NK-92 treated with Interleukin-12 subunit alpha and Interleukin-12 subunit beta, amount 100 ng/mL, for 24 hours (cell line): ENCODE measurements at places on chromosomes 11 and 22.

- DNase-seq, result no peak
Observed at GRCh38 chr22:30882184-30882717, 86.3 kb downstream of the MORC2 start.

DNA sequence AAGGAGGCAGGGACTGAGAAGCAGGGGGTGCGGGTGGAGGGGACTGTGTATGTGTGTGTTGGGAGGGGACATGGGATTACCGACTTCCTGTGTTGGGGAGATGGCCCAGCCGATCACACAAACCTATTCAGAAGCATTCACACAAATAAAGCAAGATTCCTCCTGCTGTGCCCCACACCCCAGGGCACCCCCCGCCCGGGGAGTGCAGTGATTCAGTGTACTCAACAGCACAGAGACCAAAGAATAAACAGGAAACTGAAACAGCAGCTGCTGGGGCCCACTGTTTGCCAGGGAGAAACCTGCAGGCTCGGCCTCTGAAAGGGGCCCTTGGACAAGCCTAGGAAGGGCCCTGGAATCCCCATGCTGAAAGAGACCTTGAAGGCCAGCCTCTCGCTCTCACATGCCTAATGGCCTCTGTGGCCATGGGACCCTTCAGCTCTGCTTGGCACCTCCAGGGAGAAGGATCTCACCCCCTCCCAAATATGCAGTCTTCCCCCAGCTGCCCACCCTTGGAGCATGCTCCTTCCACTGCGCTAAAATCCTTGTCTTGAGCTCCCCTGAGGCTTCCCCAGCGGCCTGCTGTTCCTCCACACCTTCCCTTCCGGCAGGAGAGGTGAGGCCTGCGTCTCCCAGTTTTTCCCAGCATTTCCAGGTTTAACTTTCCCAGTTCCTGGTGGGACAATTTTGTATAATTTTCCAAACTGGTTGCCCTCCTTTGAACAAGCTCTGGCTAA is 72.9 kb downstream of the CSNK2A3 start:
- no peak for DNase-seq

GRCh38 chr11:72782081-72782920 is 11.5 kb downstream of the STARD10 start:
- DNase-seq, result no peak

DNA sequence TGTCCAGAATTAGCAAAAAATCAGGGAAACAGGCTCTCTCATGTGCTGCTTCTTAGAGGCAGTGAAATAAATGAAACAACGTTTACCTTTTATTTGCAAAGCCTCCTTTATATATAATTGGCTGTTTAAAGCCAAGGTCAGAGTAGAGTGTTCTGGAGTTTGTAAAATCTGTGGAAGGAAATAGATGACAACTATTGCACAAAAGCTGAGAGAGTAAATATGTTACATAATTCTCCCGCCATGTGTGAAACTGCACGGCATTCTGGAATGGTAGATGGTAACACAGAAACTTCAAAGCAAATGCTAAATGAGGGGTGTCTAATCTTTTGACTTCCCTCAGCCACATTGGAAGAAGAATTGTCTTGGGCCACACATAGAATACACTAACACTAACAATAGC is 51.5 kb upstream of the FGF3 start:
- DNase-seq, result no peak

- DNase-seq, result no peak
Observed at GRCh38 chr11:117281159-117281558, 10.0 kb upstream of the BACE1-AS start.

- no peak for DNase-seq
Observed at GRCh38 chr11:115321605-115322289, 182.5 kb downstream of the CADM1 start.

DNA sequence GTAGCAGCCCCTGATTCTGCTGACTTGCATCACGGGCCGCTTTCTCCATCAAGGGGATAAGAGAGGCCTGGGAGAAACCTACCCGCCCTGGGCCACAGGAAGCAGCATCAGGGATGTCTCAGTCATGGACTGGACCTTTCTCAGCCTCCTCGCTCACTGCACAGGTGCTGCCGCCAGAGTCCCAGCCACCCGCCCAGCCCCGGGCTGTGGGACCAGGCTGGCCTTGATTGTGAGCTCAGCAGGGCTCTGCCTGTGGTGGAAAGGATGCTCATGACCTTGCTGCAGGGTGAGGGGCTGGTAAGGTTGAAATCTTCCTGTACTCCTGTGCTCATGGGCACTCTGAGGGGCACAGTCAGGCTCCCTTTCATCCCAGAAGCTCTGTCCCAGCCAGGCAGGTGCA is 26.0 kb upstream of the GGTLC2 start:
- no peak for DNase-seq

DNA sequence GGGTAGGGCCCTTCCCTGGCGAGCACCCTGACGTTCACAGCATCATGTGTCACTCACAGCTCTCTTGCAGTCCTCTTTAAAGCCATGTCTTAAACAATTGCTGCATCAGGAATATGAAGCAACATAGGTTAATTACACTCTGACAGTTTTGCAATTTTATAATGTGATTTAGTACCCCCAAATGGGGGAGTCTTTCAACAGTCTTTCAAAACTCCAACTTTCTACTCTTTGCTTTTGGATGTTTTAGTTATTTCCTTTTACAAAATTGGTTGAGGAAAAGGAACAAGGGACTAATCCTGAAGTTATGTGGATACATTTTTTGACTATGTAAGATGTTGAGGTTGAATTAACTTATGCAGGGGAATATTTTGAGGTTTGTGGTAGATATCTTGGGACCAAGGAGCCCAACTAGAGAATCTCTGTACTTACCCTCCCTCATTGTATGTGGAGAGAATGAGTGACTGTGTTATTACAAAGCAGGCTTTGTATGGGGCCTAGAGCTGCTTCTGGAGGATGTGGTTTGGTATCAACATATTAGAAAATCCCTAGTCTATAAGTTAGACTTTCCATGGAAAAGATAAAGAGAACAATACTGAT is at the start of gene MMP8:
TSS of gene MMP8 (minus strand) at position 51 of the 597 bp plus-strand sequence. CDS start 99 bp downstream, outside the sequence.
- DNase-seq, result no peak

GRCh38 chr11:102850973-102851745 is 7.8 kb upstream of the MMP3 start:
- no peak for DNase-seq

DNA sequence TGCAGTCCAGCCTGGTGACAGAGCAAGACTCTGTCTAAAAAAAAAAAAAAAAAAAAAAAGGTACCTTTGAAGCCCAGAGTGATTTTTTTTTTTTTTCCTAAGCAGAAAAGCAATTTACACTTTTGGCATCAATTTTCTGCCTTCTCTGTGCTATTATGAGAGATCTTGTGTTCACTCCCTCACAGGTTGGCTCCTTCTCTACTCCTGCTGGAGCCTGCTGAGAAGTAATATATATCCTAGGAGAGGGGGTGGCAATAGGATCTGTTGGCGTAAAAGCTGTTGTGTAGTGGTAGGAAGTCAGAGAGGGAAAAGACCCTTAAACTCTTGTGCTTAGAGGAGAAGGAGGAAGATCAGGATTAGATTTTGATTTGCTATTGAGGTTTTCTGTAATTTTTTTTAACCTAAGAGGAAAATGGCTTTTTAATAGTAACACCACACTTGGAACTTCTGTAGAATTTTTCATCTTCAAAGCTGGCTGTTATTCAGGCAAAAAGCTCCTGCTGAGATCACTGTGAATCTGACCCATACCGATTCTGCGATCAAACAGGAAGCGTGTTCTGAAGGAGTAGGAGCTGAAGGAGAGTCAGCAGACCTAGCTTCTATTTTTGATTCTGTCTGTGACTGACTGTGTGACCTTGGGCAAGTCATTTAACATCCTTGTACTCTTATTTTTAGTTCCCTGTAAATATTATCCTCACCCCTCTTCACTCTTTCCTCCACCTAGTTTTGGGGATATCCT is 77.7 kb downstream of the TRIM44 start:
- DNase-seq, result no peak

DNA sequence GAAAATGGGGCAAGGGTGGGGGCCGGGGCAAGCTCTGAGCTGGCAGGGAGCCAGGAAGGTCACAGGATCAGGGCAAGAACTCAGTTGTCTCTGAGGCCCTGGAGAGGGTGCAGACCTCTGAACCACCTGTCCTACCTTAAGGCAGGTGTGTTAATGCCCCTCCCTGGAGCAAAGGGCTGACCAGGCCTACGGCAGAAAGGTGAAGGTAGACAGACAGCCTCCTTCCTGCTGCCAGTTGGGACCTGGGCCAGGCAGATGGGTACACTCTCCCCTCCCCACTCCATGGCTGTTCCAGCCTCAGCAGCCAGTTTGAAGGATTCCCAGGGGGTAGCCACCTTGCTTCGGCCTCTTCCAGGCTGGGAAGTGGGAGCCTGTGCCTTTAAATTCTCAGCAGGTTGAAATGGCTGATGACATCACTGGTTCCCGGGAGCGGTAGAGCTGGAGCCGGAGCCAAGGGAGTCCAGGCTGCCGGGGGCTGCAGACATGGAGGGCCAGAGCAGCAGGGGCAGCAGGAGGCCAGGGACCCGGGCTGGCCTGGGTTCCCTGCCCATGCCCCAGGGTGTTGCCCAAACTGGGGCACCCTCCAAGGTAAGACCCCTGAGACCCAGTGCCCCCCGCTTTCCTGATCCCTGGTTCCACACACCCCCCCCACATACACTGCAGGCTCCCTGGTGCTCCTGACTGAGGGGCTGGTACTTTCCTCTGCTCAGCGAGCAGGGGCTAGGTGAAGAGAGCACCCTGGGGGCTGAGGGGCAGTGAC is at the start of gene INPP5J:
TSS of gene INPP5J (plus strand) at position 435 of the 760 bp plus-strand sequence. CDS start at position 484, 49 bp downstream.
- no peak for DNase-seq

DNA sequence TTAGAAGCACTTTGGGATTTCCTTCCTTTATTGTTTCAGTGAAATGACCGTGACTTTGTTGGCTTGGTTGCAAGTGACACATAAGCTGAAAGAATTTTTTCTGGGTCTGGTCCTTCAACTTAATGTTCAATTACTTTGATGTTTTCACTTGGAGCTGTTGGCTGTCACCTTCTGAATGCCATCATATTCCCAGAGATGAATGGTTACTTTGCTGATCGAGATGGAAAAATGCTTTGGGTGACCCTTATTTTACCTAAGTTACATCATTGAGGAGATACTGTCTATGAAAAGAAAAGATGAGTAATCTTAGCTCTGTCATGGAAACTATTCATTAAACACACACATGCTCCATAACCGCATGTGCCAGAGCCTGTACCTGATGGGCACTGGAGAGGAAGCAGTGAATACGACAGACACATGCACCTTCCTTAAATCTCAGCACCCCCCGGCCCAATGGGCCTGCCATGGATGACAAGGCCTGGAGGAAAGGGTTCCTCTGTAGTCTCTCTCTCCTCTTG is 76.9 kb downstream of the TENM4 start:
- DNase-seq, result no peak

- DNase-seq, result no peak
Observed at GRCh38 chr22:49119551-49119952, 708.1 kb downstream of the BRD1 start.

DNA sequence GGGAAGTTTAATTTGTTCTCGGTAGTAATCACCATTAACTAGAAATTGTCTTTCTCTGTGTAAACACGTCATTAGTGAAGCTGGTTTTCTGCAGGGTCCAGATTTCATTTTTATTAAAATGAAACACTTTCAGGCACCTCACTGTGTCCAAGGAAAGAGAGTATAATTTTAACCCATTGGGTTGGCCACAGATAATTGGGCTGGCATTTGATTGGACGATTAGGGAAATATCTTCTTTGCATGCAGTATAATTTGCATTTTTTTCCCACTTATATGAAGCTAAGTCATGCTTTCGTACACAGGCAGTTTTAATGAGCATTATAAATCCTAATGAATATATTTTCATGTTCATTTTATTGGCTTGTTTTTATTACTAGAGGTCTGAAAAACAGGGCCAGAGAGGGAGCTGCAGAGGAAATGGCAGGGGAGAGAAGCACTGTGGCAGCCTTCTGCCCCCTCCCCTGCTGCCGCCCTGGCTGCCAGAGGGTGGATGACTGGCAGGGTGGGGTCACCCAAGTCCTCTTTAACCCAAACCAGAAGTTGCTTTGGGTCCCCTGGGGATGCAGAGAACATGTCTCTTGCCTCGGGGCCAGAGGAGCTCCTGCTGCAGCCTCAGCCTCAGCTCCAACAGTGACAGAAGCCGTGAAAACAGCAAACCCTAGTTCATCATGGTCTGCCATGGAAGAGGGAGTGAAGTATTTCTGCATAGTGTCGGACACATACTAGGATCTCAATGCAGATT is 93.9 kb downstream of the PKNOX2 start:
- no peak for DNase-seq

GRCh38 chr11:13923182-13923581 is 39.3 kb upstream of the SPON1 start:
- no peak for DNase-seq

DNA sequence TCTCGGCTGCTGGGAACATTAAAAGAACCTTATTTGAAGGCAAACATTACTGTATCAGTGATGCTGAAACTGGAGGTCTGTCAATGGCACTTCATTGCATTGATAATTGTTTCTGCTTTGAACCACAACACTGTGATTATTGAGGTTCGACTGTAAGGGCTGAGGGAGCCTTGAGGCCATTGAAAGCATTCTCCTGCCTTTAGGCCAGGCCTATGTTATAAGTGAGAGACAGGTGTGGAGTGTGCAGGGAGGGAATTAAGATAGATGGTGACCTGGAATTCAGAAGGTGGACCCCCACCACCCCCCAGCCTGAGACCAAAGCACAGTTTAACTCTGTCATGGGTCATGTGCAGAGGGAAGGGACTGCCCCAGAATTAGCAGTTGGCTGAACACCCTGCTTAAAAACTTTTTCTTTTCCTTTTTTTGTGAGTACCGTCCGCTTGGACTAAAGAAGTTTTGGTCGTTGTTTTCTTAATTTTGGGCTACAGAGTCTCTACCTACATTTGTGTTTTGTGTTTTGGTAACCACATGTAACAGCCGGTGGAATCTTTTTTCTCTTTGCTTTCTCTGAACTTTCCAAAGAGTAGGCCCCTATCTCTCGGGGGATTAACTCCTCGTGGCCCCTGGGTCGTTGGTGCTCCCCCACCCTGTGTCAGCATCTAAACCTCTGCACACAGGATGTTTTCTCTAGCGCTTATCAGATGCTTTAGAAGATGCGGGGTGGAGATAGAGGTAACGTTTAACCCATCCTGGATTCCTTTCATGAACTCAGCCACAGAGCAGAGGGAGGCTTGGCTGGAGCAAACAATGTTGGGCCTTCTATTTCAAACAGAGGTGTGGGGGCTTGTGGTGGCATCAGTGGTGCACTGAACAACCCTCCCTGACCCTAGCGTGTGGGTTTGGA is 43.7 kb downstream of the ZBTB16 start:
- no peak for DNase-seq

DNA sequence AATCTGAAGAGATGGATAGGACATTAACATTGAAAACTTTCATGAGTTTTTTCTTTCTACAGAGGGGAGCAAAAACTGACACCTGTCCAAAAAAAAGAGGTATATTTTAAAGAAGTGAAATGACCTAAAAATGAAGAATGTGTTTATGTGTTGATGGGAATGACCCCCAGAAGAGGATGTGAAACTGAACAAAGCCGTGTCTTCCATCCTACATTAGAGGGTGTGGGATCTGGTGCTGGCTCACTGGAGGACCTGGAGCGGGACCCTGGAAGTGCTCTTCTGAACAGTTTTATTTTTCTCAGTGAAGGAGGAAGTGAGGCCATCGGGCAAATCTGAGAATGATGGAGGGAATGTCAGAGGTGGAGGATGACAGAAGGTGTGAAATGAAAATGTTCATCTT is 470.1 kb downstream of the NTM start:
- no peak for DNase-seq
